ENCODE measurements at places on chromosomes 2 and 18.

DNA sequence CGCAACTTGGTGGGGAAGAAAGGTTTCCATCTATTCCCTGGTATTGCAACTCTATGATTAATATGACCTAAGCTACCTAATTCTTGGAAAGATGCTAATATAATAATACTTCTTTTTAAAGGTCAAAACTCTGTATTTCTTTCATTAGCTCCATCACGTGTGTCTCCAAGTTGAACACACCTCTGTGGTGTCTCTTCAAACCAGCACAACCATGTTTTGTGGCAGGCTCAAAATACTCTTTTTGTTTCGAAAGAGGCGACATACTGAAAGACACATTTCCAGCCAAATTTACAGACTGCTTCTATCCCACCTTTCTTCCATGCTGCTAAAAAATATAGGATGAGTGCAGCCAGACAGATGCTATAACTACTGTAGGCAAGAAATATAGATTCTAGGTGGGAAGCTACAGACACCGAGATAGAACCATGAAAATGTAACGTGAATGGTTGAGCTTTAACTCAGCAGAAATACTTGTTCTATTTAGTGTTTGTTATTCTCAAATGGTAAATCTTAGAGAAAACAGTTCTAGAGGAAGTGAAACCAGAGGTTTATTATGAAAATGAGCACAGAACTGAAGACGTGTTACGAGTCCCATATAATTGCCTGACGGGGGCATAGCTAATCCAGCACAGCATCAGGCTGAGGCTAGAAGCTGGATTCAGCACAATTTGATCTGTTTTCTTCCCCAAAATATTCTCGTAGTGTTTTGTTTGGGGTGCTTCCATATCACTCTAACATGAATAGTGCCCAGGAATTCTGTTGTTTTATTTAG is 991.5 kb upstream of the FANCL start:
- no peak for DNase-seq

DNA sequence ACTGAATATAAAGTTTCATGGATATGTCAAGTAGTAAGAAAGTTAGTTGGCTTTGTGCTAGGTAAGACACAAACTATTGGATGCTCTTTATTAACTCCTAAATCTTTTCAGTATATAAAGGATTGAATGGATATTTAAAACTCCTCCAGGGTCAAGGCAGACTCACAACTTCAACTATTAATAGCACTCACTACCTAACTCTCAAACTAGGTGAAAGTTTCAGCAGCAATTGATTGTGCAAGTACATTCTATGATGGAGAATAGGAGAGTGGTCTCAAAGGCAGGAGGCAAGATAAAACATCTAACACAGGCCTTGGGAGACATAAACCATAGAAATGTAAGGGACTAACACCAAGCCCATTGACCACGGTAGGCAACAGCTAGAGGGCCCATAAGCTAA is 328.9 kb upstream of the CHAC2 start:
- no peak for DNase-seq

GRCh38 chr2:64913357-64913869 is 75.8 kb upstream of the SLC1A4 start:
- no peak for DNase-seq

- no peak for DNase-seq
These were observed 45.7 kb upstream of the CUL3 start for GRCh38 chr2:224630659-224631550.

Data from right hindlimb (tissue), 1 donor.